ENCODE measurements at places on chromosomes 16 and 17.

DNA sequence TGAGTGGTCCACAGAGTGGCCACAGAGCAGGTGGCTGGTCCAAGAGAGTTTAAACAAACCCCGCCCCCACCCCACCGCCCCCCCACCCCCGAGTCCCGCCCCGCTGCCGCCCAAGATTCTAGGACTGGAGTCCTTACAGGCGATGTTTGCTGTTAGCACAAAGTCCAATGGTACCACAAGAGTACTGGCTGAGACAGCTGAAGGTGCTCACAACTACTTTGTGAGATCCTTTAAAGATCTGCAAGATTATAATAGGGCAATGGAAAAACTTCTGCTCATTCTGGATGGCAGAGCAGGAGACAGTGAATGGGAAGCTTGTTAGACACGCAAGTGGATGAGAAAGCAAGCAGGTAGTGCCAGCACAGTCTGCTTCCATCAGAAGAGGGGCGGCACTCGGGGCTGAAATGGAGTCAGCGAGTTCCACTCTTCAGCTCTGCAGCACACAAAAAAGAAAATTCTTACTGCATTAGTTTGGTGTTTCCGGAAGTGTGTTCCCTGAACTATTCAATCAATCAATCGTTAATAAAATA lies 4.7 kb upstream of the TEKT3 start:
- DNase-seq, result no peak

- DNase-seq, result no peak
Measured at GRCh38 chr16:50269769-50270509, 3.6 kb downstream of the ADCY7 start.

DNA sequence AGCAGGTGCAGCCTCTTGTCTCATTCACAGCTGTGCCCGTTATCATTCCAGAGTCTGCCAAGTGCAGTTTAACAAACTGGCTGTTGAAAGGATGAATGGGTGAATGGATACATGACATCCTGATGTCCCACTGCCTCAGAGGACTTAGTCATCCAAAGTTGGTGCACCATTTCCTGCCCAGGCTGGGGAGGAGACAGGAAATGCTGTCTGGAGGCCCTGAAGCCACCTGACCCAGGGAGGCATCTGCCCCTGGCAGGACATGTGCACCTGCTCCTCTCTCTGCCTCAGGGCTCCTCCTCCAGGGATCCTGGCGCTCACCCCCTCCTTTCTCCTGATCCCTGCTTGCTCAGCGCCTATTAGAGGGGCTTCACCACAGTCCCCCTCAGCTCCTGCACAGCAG lies 1.8 kb upstream of the CD300C start:
- no peak for DNase-seq

DNA sequence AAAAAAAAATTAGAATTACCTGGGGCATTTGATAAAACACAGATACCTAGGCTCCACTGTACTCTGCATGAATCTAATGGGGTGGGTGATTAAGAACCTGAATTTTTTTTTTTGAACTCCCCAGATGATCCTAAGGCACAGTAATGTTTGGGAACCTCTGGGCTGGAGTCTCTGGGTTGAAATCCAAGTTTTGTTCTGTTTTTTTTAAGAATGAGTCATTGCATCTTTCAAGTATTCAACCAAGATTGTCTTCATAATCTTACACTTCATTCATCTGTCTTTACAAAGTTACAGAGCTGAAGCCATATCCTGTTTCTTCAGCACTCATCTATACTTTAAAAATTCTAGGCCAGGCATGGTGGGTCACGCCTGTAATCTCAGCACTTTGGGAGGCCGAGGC lies 52.6 kb downstream of the PIGL start:
- no peak for DNase-seq

- no peak for DNase-seq
Measured at GRCh38 chr16:28140788-28141618, 70.8 kb downstream of the XPO6 start.

DNA sequence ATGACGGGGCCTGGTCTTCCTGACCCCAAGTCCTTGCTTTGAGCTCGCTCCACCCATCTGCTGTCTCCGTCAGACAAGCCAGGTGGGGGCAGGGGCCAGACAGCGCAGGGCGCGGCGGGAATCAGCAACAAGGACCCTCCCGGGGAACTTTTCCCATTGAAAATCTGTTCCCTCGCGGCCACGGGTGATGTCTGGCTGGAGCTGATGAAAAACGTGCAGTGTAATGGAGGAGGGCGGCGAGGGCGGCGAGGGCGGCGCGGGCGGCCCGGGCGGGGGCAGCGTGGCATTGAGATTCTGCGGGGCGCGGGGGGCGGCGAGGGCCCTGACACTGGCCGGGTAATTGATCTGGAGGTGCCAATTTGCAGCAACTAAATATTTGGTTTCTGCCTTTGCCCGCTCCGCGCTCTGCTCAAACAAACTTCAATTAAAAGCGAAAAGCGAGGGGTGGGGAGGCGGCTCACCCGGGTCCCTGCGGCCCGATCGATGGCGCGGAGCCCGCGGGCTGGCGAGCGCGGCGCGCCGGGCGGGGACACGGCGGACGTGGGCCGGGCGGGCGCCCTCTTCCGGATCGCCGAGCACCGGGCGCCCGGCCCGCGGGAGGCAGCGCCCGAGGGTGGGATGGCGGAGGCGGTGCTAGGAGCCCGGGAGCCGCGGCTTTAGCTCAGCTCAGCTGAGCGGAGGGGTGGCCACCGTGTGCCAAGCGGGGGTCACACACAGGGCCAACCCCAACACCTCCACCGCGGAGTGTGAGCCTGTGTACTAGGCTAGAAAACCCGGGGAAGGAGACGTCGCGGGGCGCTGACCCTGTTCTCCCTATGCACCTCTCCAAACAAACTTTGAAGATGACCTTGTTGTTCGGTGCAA lies 32.4 kb downstream of the DCAKD start:
- no peak for DNase-seq

- DNase-seq, result no peak
Measured at GRCh38 chr17:68792042-68792685, 163.0 kb downstream of the ABCA8 start.
